ENCODE measurements at places on chromosomes 6 and 20.

DNA sequence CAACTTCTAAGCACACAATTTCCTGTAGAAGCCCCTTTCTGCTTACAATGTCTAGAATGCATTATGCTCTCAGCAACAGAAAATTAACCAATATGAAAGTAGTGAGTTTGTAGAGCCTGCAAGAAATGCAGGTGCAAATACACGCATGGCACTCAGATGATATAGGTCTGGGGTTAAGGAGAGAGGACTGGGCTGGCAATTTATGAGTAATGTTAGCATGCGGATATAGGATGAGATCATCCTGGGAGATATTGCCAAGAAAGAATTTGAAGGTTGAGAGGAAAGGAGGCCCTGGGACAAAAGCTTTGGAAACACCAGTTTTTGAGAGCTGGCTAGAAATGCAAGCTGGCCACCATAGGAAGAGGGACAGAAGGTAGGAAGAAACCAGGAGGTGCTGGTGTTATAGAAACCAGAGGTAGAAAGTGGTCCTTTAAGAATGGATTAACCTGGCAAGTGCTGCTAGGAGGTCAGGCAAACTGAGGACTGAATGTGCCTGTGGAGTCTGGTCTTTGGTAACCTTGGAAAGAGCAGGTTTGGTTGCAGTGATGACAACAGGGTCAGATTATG, 183.2 kb upstream of the MYLIP start:
- no peak for DNase-seq

DNA sequence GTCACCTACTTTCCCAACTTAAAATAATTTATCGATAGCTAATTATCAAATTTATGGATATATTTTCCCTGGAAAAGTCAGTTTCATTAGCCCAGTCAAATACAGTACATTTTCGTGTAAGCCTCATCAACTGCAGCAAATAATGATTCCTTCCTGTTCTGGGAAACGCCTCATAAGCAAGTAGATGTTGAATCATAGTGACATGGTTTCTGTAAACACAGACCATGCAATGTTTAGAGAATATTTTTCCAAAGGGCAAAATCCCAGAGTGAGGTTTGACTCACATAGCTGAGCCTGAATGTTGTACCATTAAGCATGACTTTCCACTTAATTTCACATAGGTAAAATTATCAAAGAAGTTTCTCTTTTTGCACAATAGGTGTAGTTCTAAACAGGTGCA, 16.7 kb upstream of the VNN1 start:
- DNase-seq: no peak

GRCh38 chr6:133187657-133188453, 53.3 kb upstream of the EYA4 start:
- DNase-seq: no peak

GRCh38 chr20:25676164-25676809, 20.4 kb downstream of the ZNF337 start:
- DNase-seq: no peak

- no peak for DNase-seq
Measured at GRCh38 chr6:43243664-43244321, 512 bp downstream of the TTBK1 start.

- no peak for DNase-seq
Measured at GRCh38 chr6:13142611-13143010, 185.7 kb downstream of the TBC1D7 start.

DNA sequence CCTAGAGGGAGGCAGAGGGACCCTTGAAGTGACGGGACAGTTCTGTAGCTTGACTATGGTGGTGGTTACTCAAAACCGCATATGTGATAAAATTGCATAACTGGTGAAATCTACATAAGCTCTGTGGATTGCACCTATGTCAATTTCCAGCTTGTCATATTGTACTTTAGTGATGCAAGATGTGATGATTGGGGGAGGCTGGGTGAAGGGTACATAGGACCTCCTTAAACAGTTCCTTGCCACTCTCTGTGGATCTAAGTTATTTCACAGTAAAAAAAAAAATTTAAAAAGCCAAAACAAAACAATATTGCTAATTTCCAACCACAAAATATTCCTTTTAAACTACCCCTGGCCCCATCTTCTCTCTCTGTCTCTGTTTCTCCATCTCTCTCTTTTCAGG, 472.6 kb upstream of the SULF2 start:
- DNase-seq: no peak

GRCh38 chr20:21315138-21315537, 12.0 kb downstream of the XRN2 start:
- no peak for DNase-seq

DNA sequence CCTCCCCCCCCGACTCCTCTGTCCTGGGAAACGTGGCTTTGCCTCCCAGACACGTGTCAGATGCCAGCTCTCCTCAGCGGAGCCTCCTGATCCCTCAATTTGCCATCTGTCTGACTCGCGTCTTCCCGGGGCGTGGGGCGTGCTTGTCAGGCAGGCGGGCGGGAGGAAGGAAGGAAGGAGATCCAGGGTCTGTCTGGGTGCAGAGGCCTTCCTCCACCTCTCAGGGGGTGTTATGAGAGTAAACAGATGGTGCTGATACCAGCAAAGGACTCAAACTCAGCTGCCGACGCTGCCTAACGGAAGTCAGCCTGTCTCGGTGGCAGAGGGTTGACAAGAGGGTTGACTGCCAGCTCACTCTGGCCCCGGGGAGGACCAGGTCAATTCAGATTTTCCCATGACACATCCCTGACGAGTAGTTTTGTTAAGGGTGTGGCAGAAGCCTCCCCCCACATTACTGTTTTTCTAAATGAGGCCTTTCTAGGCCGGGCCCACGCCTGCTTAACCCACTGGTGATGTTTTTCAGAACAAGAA, 17.0 kb downstream of the UQCC2 start:
- no peak for DNase-seq

- DNase-seq: no peak
Measured at GRCh38 chr6:21556968-21557721, 36.4 kb upstream of the SOX4 start.

GRCh38 chr20:25257756-25258475, 10.0 kb downstream of the PYGB start:
- no peak for DNase-seq

DNA sequence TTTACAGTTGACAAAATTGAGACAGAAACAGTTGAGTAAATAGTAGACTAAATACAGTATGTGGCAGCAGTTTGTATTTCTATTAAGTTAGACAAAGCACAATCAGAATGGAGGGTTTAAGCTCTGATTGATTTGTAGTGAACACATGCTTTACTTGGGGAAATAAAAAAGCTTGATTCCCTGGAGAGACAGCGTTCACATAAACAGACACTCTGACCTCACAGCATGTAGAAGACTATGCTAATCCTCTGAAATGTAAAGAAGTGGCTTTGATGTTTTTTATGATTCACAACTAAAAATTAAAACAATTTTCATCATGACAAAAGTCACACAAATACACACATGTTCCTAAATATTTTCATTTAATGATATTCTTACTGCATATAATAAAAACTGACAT, 126.9 kb upstream of the FAM83B start:
- DNase-seq: no peak

- no peak for DNase-seq
Measured at GRCh38 chr6:110355727-110356126, 2.4 kb downstream of the METTL24 start.

GRCh38 chr6:137415127-137415833, 78.9 kb downstream of the OLIG3 start:
- DNase-seq: no peak

- DNase-seq: no peak
Measured at GRCh38 chr6:120447605-120448004, 886.7 kb downstream of the TBC1D32 start.

DNA sequence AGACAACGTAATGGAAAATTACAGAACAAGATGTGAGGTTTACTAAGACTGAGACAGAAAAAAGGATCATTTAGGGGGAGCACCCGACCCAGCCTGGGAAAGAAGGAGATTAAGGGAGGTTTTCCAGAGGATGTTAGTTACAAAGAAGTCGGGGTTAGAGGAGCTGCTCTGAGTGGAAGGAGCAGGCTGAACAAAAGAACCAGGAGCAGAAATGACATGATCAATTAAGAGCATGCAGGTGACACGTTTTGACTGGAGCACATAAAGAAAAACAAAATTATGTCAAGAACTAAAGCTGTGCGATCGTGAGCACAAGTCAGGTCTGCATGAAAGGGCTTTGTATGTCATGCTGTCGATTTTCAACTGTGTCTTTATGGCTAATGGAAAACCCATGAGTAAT, 417.3 kb upstream of the MARCKS start:
- DNase-seq: no peak

DNA sequence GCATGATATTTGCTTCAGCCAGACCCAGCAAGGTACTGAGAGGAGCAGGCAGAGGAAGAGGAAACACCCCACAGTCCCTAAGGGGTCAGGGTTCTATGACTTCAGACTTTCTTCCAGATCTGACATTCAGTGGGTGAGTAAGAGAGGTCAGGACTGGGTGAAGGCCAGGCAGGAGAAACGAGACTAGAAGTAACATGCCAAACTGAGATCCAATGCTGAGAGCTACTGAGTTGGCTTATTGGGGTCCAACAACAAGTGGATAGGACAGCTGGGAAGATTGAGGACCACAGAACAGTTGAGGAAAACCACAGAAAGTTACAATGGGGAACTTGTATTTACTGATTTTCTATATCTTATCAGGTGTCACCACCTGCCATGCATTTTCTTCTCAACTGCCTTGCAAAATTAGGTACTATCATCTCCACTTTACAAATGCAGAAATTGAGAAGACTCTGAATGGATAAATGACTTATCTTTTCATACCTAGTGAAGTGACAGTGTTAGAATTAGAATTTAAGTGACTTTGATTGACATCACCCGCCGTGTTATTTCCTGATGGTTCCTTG, 43.8 kb upstream of the HIVEP1 start:
- no peak for DNase-seq

- no peak for DNase-seq
Measured at GRCh38 chr6:167948716-167949115, 48.8 kb upstream of the KIF25 start.

DNA sequence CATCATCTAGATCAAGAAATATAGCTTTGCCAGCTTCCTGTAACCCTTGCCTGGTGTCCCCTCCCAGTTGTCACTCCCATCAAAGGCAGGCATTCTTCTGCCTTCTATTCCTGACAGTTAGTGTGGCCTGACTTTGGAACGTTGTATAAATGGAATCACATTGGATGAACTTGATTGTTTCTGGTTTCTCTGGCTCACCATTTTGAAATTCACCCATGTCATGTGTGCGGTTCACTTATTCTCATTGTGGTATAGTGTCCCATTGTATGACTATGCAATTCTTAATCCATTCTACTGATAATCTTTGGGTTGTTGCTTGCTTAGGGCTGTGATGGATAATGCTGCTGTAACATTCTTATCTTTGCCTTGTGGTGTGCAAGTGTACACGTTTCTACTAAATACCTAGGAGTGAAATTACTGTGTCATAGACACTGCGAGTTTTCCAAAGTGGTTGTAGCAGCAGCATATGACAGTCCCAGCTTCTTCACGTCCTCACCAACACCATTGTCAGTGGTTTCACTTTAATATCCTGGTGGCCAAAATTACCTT, 73.2 kb downstream of the VEGFA start:
- no peak for DNase-seq

- no peak for DNase-seq
Measured at GRCh38 chr6:54173089-54173488, 61.8 kb downstream of the MLIP start.

- DNase-seq: no peak
Measured at GRCh38 chr6:150751296-150751695, 114.2 kb upstream of the MTHFD1L start.

GRCh38 chr6:161035182-161035980, 43.8 kb downstream of the MAP3K4 start:
- DNase-seq: no peak

DNA sequence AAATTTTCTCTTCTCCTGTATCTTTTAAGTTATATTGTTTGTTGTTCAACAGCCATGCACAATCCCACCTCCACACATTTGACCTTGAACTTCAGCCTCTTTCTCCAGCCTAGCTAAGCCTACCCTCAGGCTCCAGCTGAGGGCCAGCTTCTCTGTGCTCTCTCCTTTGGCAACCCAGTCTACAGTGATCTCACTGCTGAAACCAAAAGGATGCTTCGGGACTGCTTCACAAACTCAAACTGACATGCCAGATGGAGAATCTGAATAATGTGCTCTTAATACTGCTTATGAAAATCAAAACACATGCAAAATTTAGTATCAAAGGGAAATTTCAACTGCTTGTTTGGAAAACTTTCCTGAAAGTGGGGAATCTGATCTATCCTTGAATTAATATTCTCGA, 16.1 kb upstream of the RIN2 start:
- no peak for DNase-seq

DNA sequence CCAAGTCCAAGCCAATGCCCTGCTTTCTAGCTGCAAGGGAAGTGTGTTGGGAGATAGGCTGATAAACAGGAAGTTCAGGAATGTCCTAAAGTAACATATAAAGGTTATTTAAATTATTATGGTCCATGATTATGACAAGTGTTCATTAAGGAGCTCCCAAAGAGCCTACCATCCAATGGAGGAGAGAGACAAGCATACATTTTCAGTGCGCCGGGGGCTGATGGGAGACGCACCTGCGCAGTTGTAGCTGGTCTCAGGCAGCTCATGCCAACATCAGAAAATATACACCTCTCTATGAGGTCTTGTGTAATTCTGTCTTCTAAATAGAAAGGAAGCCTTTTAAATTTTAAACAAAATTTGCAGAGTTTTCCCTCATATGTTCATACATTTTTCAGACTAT, 12.6 kb upstream of the SFT2D1 start:
- no peak for DNase-seq

- no peak for DNase-seq
Measured at GRCh38 chr20:33871362-33871761, 60.2 kb downstream of the CHMP4B start.

DNA sequence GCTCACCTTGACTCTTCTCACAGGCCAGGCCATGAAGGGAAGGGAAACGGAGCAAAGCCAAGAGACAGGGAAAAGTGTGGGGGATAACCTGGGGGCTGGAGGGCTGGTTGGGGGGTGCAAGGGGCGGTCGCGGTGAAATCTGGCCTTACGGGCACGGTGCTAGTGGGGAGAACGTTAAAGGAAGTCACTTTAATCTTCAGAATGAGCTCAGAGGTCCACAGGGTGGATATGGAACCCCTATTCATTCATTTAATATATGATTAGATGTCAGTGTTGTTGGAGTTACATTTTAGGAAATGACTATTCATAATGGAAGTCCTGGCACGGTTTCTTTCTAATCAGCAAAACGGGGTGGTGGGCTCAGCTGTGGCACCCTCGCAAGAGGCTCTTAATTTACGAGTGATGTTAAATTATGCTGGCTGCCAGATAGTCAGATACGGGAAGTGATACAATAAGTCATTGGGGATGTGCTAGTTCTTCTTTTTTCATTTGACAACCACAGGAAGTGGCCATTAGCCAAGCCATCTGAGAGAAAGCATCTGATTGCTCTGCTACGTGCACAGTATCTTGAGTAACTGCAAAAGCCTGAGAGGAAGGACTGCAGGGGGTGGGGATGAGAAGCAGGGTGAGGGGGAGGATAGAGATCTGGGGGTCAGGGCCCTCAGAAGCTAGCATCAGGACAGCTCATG, 253.0 kb downstream of the QKI start:
- no peak for DNase-seq

DNA sequence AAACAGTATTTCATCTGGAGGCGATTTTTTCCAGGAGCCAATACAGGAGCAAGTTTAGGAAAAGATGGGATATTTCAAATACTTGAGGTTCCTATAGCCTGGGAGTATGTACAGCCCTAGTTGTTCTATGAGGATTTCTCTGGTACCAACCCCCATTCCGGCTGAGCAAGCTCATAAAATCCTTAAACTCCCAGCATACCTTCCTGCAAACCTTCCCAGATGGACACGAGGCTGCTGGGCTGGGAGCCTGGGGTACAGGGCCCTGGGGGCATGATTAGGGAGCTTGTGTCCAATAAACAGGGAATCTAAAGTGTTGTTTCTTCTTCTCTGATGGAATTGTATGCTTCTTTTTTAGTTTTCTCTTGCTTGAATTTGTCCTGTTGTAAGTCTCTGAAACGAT, 1.5 kb downstream of the PRRC2A start:
- no peak for DNase-seq
